Amniotic epithelial cell (primary cell): ENCODE measurements at places on chromosomes 1 and 21.

DNA sequence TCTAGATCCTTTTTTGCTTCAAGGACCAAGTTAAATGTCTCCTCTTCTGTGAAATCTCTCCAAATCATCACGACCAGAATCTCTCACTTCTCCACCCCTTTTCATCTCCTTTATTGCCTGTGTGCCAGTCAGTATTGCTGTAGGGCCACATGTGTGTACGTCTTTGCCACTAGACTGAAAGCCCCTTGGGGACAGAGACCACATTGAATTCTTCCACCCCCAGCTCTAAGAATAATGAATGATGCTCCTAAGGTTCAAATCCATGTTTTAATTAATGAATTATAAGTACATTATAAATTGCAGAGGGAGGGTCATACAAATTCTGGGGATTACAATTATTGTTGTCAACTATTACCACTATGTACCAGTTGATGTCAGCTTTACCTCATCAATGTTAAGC is 343.8 kb downstream of the USP25 start:
- DNase-seq, result no peak

GRCh38 chr1:16243215-16243610 is 6.2 kb upstream of the CPLANE2 start:
- DNase-seq, result no peak

GRCh38 chr1:20069874-20070273 is at the start of gene PLA2G5:
Gene PLA2G5 (plus strand): TSS chr1:20070194. CDS start chr1:20084831, 14,637 bp downstream.
- peak; percentile 18 for DNase-seq

- no peak for DNase-seq
These were observed 94.3 kb downstream of the RGS2 start for GRCh38 chr1:192903142-192903541.

GRCh38 chr1:8416881-8417280 is 99.0 kb downstream of the SLC45A1 start:
- DNase-seq, result no peak

DNA sequence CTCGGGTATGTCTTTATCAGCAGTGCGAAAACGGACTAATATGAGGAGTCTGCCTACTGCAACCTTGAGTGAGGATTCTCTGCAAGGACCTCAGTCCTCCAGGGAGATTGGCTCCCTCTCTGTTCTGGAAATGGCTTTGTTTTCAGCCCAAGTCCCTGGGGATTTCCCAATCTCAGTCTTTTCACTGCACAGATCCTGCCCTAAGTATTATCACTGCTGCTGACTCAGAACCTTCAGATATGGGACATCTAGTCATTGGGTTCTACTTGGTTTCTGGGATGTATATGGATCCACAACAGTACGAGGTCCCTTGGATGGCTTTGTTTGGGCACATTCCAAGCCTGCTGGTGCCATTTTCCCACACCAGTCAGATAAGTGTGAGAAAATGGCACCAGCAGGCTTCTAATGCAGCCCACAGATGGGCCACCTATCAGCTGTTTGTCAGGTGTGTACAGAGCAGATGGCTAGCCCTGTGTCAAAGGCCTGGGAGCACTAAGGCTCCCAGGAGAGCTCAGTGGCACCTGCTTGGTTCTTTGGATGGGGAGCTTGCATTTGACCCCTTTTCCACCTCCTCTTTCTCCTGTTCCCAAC is 27.4 kb downstream of the ELF3 start:
- DNase-seq, result peak; percentile 83

- DNase-seq, result no peak
These were observed 163.3 kb downstream of the RHOU start for GRCh38 chr1:228898582-228898992.

- DNase-seq, result no peak
These were observed 87.0 kb upstream of the BTG3 start for GRCh38 chr21:17699524-17700189.
